ENCODE measurements at places on chromosomes 7 and 10.

DNA sequence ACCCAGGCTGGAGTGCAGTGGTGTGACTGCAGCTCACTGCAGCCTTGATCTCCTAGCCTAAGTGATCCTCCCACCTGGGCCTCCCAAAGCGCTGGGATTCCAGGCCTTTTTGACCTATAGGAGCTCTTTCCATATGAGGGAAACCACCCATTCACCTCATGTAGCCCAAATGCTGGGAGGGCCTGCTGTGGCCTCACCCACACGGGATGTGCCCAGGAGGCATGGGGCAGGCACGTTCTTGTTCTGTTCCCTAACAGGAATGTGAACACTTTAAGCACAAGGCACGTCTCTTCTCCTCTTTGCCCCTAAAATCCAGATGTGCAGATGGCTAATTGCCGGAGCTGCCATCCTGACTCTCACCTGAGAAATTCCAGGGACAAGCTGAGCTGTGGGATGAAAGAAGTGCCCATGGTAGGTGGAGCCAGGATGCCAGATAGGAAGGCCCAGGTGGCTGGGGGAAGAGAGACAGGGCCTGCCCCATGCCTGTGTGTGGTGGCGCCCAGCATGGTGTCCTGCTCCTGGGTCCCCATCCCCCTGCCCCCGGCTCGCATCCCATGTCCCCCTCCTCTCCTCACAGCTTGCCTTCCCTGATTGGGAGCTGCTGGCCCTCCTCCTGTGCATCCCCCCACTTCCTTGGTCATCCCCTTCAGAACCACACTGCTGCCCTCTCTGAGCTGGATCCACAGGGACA, 17.3 kb downstream of the CAMK2B start:
- no peak overlapping the region for H3K4me3 ChIP-seq
- no peak overlapping the region for H3K27ac ChIP-seq
- H3K36me3 ChIP-seq = no peaks in the 10 kb centered on the region

- H3K36me3 ChIP-seq = no peaks in the 10 kb centered on the region
- no peaks in the 10 kb centered on the region for H3K27me3 ChIP-seq
- no peak for DNase-seq
- no peak overlapping the region for H3K27ac ChIP-seq
- H3K4me1 ChIP-seq = no peaks in the 10 kb centered on the region
These were observed 34.7 kb downstream of the IMMP2L start for GRCh38 chr7:111527545-111527944.

GRCh38 chr10:89959433-89960110, 258.2 kb downstream of the KIF20B start:
- H3K27ac ChIP-seq = no peak overlapping the region
- no peaks in the 10 kb centered on the region for H3K36me3 ChIP-seq
- H3K4me3 ChIP-seq = no peak overlapping the region
- DNase-seq = no peak
- H3K4me1 ChIP-seq = no peaks in the 10 kb centered on the region
- H3K27me3 ChIP-seq = no peaks in the 10 kb centered on the region

DNA sequence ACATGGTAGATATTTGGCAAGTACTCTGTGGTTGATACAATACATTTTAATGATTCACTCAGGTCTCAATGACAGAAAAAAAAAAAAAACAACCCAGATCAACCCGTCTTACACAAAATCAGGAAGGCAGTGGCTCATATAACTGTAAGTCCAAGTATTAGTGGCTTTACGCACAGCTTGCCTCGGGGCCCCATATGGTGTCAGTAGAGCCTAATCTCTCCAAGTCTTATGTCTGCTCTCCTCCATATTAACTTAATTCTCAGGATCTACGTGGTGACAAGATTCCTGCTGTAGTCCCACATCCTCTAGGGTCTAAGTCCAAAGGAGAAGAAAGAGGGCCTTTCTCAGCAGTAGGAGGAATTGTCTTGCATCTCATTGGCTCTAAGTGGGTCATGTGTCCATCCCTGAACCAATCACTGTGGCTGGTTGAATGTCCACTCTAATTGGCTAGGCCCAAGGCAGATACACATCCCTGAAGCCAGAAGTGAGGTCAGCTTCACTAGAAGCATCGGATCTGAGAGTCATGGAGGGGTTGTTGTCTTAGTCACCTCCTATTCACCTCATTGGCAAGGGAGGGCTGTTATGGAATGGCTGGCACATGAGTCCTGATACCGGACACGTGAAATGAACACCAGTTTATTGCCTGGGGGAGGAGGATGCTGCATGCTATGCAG, 20.5 kb upstream of the PLPP4 start:
- no peak for DNase-seq
- peaks cover 7% of the 10 kb centered on the region for H3K4me1 ChIP-seq
- no peak overlapping the region for H3K4me3 ChIP-seq
- peaks cover 13% of the 10 kb centered on the region for H3K27me3 ChIP-seq

DNA sequence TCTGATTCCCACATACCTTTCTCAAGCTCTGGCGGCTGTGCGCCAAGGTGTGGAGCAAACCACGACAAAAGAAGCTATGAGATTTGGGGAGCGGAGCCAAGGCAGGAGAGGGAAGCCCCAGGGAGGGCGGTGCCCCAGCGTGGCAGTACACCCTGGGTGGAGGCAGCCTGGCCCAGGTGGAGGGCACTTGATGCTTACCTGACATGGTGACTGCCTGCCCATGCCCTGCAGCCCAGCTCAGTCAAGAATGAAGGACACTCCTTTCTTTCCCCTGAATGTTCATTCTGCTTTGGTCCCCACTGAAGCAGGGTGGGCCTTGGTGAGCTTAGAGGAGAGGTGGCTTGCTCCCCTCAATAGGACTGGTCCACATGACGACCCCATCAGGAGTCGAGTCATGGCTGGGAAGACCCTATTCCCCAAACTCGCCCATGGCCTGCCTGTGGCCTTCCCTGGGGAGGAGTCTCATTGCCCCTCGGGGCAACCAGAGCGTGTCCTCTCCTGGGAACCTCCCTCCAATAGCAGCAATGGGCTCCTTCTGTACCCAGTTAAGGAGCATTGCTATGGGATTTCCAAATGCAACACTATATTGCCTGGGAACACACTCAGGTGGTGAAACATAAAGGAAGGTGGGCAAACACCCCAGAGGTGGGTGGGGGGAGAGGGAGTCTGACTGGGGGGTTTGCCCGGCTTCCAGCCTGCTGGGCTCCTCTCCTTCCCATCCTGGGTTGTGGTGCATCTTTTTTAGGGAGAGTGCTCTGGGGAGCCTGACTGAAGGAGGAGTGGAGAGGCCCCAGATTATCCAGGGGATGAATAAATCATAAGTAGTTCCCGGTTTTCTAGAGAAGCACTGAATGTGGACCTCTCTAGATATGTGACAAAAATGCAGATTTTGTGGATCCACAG, 22.7 kb downstream of the RAMP3 start:
- DNase-seq = no peak
- H3K4me1 ChIP-seq = no peaks in the 10 kb centered on the region
- H3K27me3 ChIP-seq = peaks cover 8% of the 10 kb centered on the region
- H3K27ac ChIP-seq = no peak overlapping the region
- no peak overlapping the region for H3K4me3 ChIP-seq
- no peaks in the 10 kb centered on the region for H3K36me3 ChIP-seq

- DNase-seq = no peak
- peak overlapping the region; percentile 2 for H3K27ac ChIP-seq
- H3K36me3 ChIP-seq = peaks cover 4% of the 10 kb centered on the region
- peaks cover 19% of the 10 kb centered on the region for H3K27me3 ChIP-seq
- no peak overlapping the region for H3K4me3 ChIP-seq
These were observed 9.7 kb upstream of the ADAMTS14 start for GRCh38 chr10:70662362-70663220.

DNA sequence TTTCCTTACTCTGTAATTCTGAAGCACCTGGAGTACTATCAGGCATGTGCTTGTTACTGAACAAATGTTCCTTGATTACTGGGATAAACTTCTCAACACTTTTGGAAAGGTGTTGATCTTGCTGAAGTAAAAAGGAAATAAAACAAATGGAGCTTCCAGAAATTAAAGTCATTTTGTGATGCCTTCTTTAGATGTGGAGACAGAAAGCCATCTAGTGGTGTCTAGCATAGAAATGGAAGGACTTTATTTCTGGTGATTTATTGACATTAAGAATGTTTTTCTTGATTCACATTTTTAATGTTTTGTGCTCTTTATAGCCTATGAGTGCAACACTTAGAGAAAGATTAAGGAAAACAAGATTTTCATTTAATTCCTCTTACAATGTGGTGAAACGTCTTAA, 1.4 kb downstream of the SFR1 start:
- peak overlapping the region; percentile 86 for H3K4me3 ChIP-seq
- peaks cover 42% of the 10 kb centered on the region for H3K4me1 ChIP-seq
- H3K36me3 ChIP-seq = peaks cover 20% of the 10 kb centered on the region
- peaks cover 7% of the 10 kb centered on the region for H3K27me3 ChIP-seq
- DNase-seq = no peak

DNA sequence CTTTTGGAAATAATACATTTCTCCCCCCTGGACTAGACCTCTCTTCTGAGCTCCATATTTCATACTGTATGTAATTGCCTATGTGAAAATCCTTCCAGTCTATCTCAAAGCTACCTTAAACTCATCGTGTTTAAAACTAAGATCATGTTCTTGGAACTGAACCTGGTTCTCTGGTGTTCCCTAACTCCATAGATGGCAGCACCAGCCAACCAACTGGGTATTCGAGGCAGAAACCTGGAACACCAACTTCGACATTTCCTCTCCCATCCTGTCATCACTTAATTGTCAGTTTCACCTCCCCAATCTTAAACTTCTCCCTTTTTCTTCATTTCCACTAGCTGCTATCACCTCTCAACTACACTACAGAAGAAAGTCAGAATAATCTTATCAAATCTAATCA, 87.0 kb downstream of the ANKIB1 start:
- DNase-seq = no peak
- peaks cover 64% of the 10 kb centered on the region for H3K36me3 ChIP-seq
- peak overlapping the region; percentile 6 for H3K27ac ChIP-seq
- H3K27me3 ChIP-seq = no peaks in the 10 kb centered on the region

GRCh38 chr10:65194126-65194525, 1672.9 kb downstream of the REEP3 start:
- DNase-seq = no peak
- no peak overlapping the region for H3K27ac ChIP-seq
- H3K36me3 ChIP-seq = no peaks in the 10 kb centered on the region
- no peaks in the 10 kb centered on the region for H3K27me3 ChIP-seq
- H3K4me3 ChIP-seq = no peak overlapping the region

DNA sequence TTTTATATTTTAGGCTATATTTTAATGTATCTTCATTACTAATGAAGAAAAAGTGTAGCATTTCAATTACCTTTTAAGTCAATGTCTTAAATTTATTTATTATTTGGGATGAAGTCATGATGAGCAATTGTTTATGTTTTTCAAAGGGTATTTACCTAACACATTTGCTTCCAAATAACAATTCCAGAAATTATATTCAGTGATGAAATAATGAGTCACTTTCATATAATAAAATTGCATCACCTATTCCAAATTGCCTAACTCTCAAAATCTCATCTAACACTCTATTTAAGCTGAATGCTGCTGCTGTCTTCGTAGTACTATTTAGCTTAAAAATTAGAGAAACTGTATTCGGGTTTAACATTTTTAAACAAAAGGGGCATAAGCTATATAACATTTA, 97.7 kb downstream of the PRKG1 start:
- no peak for DNase-seq
- no peak overlapping the region for H3K4me3 ChIP-seq
- no peaks in the 10 kb centered on the region for H3K36me3 ChIP-seq

DNA sequence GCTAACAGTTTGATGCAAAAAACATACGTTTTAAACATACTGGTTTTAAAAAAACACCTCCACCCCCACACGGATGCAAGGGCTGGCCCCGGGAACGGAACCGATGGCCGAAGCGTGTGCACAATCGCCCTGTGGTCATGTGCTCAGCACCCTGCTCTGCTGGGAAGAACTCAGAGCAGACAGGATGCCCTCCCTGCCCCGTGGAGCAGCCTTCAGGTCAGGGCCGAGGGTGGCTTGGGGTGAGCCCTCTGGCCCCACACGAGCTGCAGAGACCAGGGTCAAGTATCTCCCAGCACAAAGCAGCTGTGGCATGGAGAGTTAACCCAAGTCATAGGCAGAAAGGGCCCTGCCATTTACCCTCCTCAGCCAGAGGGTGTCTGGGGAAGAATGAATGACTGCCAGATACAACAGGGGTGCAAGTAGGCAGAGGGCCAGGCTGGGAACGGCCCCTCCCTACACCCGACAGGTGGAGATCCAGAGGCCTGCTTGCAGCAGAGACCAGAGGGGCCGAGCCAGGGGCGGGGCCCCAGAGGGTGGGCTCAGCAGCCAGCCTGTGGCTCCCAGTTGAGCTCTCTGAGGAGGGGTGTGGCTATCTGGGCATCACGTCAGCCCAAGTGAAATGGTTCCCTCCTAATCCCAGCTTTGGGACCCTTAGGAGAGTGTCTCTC, 56.8 kb downstream of the ZRANB1 start:
- DNase-seq = no peak
- H3K4me3 ChIP-seq = no peak overlapping the region
- H3K36me3 ChIP-seq = peaks cover 42% of the 10 kb centered on the region
- no peaks in the 10 kb centered on the region for H3K4me1 ChIP-seq

DNA sequence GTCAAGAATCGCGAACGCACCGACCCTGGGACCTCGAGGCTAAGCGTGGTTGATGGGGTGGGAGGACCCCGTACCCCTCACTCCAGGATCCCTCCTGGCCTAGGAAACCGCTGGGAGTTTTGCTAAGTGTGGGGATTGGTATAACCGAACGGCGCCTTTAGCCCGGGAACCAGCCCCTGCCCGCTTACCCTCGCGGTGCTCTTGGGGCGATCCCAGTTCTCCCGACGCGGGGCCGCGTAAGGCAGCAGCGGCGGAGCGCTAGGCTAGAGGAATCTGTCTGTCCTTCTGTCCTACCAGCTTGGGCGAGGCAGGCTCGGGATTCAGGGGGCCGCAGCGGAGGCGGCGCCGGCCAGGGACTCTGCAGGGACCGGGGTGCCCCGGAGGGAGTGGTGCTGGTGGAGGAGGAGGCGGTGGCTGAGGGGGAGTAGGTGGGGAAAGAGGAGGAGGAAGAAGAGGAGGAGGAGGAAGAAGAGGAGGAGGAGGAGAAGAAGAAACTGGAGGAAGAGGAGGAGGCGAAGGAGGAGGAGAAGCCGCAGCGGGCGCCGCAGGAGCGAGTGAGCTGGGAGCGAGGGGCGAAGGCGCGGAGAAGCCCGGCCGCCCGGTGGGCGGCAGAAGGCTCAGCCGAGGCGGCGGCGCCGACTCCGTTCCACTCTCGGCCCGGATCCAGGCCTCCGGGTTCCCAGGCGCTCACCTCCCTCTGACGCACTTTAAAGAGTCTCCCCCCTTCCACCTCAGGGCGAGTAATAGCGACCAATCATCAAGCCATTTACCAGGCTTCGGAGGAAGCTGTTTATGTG, 439 bp upstream of the EMX2 start:
- peaks cover 47% of the 10 kb centered on the region for H3K4me1 ChIP-seq
- H3K27me3 ChIP-seq = peaks cover 100% of the 10 kb centered on the region
- peak overlapping the region; percentile 90 for H3K4me3 ChIP-seq

All from nephron progenitor cell (in vitro differentiated cells).